Mesothelial cell of epicardium (in vitro differentiated cells): ENCODE measurements at places on chromosomes 3 and 15. TPM values are rescaled to one million over a fixed set of nuclear protein-coding genes. Genes with fewer than 3 reads are reported as not detected.
A peak's percentile ranks its signal among the peaks of the same experiment; 100 is the strongest.

DNA sequence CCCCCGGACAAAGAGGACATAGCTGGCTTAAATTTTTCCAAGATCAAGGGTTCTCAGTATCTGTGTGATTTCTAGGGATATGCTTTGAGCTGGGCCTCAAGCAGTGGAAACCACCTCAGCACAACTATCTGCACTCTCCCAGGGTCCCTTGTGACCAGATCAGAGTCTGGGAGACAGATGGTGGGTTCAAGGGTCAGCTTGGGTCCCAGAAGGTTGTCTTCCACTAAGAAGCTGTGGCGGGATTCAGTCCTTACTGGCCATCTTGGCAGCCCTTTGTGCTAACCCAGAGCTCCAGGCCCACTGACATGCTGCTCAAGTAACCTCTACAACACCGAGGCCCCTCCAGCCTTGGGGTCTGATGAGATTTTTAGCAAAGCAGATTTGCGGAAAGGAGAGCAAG is 2.7 kb downstream of the INSYN1 start:
- peaks cover 31% of the 10 kb centered on the region for H3K4me1 ChIP-seq
- no peak overlapping the region for H3K27ac ChIP-seq
- peaks cover 34% of the 10 kb centered on the region for H3K27me3 ChIP-seq
- no peaks in the 10 kb centered on the region for H3K36me3 ChIP-seq

- no peak overlapping the region for H3K4me3 ChIP-seq
- no peaks in the 10 kb centered on the region for H3K27me3 ChIP-seq
- DNase-seq: no peak
Observed at GRCh38 chr3:178382449-178383061, 153.7 kb upstream of the KCNMB2 start.

DNA sequence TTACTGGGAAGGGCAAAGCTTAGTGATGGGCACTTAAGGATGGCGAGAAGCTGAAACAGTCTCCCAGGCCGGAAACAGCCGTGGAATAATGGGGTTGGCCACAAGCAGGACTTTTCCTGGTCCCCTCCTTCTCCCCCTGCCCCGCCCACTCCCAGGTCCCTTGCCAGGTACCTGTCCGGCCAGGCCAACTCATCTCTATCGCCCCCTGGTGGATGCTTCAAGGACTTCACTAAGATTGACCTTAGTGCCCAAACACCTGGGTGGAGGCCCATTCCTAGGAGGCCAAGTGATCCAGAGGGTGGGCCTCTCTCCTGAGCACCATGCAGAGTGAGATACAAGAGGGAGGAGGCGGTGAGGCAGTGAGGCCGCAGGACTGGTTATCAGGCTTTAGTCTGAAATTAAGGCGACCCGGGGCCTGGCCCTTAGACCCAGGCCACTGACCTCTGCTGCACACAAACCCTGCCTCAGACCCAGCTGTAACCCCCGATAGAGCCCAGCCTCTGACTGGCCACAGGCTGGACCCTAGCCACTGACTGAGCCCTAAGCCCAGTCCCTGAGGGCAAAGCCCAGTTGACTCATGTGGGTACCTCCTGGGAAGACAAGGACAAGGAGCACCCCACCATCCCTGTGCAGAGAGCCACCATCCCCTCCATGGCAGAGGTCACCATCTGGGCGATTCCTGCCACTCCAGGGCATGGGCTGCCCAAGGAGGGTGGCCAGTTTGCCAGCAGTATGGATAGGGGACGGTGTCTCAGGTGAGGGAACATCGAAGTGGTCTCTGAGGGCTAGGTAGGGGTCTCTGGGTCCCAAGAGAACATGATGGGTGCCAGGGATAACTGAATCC is 37.6 kb downstream of the VIPR1 start:
- no peaks in the 10 kb centered on the region for H3K36me3 ChIP-seq
- H3K4me3 ChIP-seq: no peak overlapping the region
- H3K27ac ChIP-seq: no peak overlapping the region
- DNase-seq: no peak

DNA sequence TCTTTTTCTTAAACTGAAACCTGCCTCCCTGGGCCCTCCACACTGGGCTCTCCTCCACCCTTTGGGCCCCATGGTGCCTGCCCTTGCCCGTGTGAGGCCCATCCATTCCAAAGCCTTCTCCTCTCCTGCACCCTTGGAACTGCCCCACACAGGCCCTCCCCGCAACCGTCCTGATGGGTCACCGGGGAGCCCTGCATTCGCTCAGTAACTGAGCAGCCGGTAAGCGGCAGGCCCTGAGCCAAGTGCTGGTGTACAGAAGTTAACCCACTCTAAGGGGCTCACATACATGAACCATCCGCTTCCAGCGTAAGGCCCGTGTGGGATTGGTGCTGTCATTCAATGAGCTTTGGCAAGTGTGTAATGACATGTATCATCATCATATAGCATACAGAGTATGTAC is 5.4 kb upstream of the LRRC15 start:
- H3K36me3 ChIP-seq: no peaks in the 10 kb centered on the region
- H3K4me1 ChIP-seq: peaks cover 8% of the 10 kb centered on the region
- H3K27ac ChIP-seq: peak overlapping the region; percentile 44
- H3K27me3 ChIP-seq: peaks cover 36% of the 10 kb centered on the region

GRCh38 chr3:126365351-126366277 is 8.4 kb upstream of the KLF15 start:
- no peaks in the 10 kb centered on the region for H3K4me1 ChIP-seq
- no peaks in the 10 kb centered on the region for H3K36me3 ChIP-seq
- no peak for DNase-seq
- no peak overlapping the region for H3K27ac ChIP-seq

DNA sequence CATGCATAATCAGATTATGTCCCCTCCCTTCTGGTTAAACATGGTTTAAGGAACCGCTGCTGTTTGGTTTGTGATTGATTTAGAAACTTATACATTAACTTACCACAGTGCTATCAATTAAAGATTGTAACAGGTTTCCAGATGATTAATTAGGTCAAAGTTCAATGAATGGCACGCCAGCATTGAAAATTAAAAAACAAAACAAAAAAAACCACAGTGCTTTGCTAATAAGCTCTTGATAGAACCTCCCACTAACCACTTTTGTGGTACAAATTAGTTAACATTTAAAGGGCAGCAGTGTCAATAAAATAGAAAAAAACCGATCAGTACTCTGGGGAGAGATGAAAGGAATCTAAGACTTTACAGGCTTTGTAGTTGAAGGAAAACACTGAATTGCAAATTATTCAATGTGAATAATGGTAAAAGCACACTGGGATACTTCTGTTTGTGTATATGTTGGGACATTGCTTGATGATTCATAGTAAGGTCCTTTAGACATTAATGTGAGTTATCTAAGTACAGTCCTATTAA is 7.6 kb upstream of the C3orf38 start:
- H3K27me3 ChIP-seq: no peaks in the 10 kb centered on the region
- H3K4me1 ChIP-seq: peaks cover 15% of the 10 kb centered on the region
- DNase-seq: no peak
- H3K36me3 ChIP-seq: peaks cover 15% of the 10 kb centered on the region
- no peak overlapping the region for H3K4me3 ChIP-seq

- no peak for DNase-seq
- peaks cover 16% of the 10 kb centered on the region for H3K27me3 ChIP-seq
- H3K4me1 ChIP-seq: peaks cover 52% of the 10 kb centered on the region
- H3K36me3 ChIP-seq: peaks cover 6% of the 10 kb centered on the region
- H3K4me3 ChIP-seq: peak overlapping the region; percentile 94
Observed at GRCh38 chr3:128488636-128488990, 4.4 kb downstream of the GATA2 start.

GRCh38 chr3:101172516-101172915 is 147.9 kb downstream of the IMPG2 start:
- no peak overlapping the region for H3K4me3 ChIP-seq
- H3K4me1 ChIP-seq: peaks cover 2% of the 10 kb centered on the region
- peaks cover 4% of the 10 kb centered on the region for H3K27me3 ChIP-seq
- DNase-seq: no peak
- no peaks in the 10 kb centered on the region for H3K36me3 ChIP-seq

DNA sequence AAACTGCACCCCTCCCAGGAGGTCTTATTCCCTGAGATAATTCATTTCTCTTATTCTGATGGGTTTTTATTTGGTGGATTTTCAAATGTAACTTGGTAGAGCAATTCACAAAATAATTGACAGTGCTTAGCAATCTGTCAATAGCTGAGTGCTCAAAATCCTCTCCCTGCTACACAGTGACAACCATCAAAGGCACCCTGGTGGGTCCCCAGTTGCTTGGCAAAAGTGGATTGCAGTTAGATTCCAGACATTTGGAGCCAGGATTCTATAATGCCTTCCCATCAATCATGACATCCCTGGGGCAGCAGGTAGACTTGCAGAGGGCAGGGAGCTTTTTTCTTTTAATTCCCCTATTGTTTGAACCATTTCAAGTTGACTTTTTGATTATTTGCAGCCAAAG is 59.0 kb downstream of the FHIT start:
- no peaks in the 10 kb centered on the region for H3K4me1 ChIP-seq
- no peak overlapping the region for H3K27ac ChIP-seq
- no peak for DNase-seq
- no peaks in the 10 kb centered on the region for H3K36me3 ChIP-seq

DNA sequence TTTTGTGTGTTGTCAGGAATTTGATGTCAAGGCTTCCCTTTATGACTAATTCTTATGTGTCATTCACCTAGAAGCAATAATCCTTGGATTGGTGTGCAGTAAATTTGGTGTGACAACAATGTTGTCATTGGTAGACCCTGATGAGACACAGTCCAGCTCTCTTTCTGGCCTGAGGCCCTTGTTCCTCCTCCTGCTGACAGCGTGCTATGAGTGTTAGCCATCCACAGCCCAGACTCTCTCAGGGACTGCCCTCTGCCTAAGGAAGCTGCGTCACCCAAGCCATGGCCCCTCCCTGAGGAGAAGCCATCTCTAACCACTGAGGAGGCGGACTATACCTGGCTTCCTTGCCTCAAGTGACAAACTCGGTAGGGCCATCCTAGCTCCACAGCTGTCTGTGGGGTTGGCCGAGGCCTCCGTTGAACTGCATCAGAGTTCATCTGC is 13.3 kb upstream of the TM4SF1 start:
- peaks cover 4% of the 10 kb centered on the region for H3K36me3 ChIP-seq
- H3K27me3 ChIP-seq: no peaks in the 10 kb centered on the region
- DNase-seq: no peak
- peak overlapping the region; percentile 30 for H3K27ac ChIP-seq
- peaks cover 50% of the 10 kb centered on the region for H3K4me1 ChIP-seq
- H3K4me3 ChIP-seq: no peak overlapping the region

DNA sequence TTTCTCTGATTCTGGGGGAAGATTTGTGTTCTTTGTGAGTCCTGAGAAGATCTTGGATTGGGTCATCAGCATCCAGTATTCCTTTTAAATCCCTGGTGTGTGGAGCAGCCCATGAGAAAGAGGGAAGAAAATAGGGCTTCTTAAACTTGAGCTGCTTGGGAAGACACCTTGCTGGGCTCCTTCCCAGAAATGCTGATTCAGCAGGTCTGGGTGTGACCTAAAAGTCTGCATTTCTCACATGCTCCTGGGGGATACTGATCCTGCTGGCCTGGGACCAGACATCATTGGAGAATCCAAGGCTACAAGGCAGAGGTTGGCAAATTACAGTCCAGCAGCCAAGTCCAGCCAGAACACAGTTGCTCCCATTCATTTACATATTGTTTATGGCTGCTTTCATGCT is 54.1 kb upstream of the CMTM7 start:
- DNase-seq: no peak
- no peak overlapping the region for H3K27ac ChIP-seq
- no peaks in the 10 kb centered on the region for H3K27me3 ChIP-seq
- H3K36me3 ChIP-seq: no peaks in the 10 kb centered on the region
- peaks cover 28% of the 10 kb centered on the region for H3K4me1 ChIP-seq
- H3K4me3 ChIP-seq: no peak overlapping the region

DNA sequence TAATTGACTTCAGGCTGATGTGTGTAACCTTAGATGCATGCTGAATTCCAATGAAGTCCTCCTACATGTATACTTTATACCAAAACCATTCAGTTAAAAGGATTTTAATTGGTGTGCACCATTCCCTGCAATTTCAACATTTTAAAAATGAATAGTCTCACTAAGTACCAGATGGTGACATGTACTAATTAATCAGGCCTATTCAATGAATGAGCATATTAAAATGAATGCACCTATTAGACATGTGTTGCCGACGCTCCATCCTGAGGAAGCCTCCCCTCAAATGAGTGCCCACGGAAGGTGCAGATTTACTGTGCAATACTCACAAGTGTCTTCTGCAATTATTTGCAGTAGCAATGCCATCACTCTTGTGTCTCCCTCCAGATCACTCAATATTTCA is 124.7 kb upstream of the TSPAN3 start:
- DNase-seq: no peak
- H3K27ac ChIP-seq: no peak overlapping the region
- H3K27me3 ChIP-seq: no peaks in the 10 kb centered on the region
- no peak overlapping the region for H3K4me3 ChIP-seq

DNA sequence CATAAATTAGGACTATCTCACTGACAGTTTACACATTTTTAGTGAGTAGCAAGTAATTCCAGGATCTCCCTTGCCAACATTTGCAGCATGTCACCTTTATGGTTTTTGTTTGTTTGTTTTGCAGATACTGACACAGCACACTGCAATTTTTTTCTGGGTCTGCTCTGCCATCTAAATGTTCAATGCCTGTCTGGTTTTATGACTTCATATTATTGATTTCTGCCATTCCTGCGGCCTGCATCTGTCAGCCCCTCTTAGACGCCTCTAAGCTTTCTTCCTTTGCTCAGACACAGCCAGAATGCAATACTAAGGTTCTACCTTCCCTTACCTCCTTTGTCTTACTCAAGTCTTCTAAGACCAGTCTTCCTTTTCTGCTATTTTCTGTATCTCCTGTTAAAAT is 321.2 kb upstream of the AZI2 start:
- H3K27ac ChIP-seq: no peak overlapping the region
- H3K36me3 ChIP-seq: no peaks in the 10 kb centered on the region
- H3K4me3 ChIP-seq: no peak overlapping the region
- DNase-seq: no peak

GRCh38 chr15:19899021-19899824 is 642.4 kb downstream of the GOLGA6L6 start:
- H3K36me3 ChIP-seq: peaks cover 16% of the 10 kb centered on the region
- H3K27me3 ChIP-seq: no peaks in the 10 kb centered on the region
- DNase-seq: no peak
- H3K4me3 ChIP-seq: no peak overlapping the region

GRCh38 chr3:187061748-187062147 is 77.5 kb downstream of the RPL39L start:
- peaks cover 32% of the 10 kb centered on the region for H3K36me3 ChIP-seq
- no peak overlapping the region for H3K4me3 ChIP-seq
- no peak for DNase-seq
- H3K27me3 ChIP-seq: no peaks in the 10 kb centered on the region
- no peak overlapping the region for H3K27ac ChIP-seq

GRCh38 chr3:13547591-13548371 is 1.1 kb upstream of the FBLN2 start:
- H3K36me3 ChIP-seq: no peaks in the 10 kb centered on the region
- H3K4me1 ChIP-seq: peaks cover 45% of the 10 kb centered on the region
- H3K27ac ChIP-seq: no peak overlapping the region
- peaks cover 8% of the 10 kb centered on the region for H3K27me3 ChIP-seq

The CACNA1D gene
- total RNA-seq: 1.4 to 2.8 TPM (median 1.8 TPM) in 3 replicates

The GOLGA6D gene
- 0.16 to 0.18 TPM in 2 of 3 replicates, not detected in the other for total RNA-seq

The SH2D7 gene
- total RNA-seq: not detected in 3 replicates

The ARGFX gene
- not detected in 3 replicates for total RNA-seq

The IGDCC3 gene
- total RNA-seq: 34.8 to 40.6 TPM (median 35.1 TPM) in 3 replicates
